ENCODE measurements at places on chromosomes 6 and 20. TPM values are rescaled to one million over a fixed set of nuclear protein-coding genes. Genes with fewer than 3 reads are reported as not detected.
A peak's percentile ranks its signal among the peaks of the same experiment; 100 is the strongest.

GRCh38 chr6:125824946-125825771 lies 34.4 kb downstream of the NCOA7 start:
- no peak overlapping the region for H3K4me3 ChIP-seq
- peaks cover 2% of the 10 kb centered on the region for H3K36me3 ChIP-seq

DNA sequence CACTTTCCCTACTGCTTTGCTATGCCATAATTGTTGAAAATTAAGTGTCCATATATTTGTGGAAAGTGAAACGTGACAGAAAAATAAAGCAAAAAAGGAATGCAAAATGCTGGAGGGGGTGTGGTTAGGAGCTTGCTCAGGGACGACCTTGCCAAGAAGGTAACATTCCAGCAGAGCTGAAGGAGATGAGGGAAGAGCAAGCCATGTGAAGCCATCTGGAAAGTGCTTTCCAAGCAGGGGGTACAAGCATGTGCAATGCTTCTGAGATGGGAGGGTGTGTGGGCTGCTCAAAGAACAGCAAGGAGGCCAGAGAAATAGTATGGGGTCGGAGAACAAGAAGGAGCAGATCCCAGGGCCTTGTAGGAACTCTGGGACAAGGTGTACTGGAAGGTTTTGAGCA lies 161.7 kb downstream of the ISM1 start:
- no peak overlapping the region for H3K27ac ChIP-seq
- no peak overlapping the region for H3K4me3 ChIP-seq
- H3K27me3 ChIP-seq: no peaks in the 10 kb centered on the region
- no peak for DNase-seq
- peaks cover 6% of the 10 kb centered on the region for H3K36me3 ChIP-seq

GRCh38 chr6:49462599-49462926 lies 490 bp downstream of the MMUT start:
- no peaks in the 10 kb centered on the region for H3K36me3 ChIP-seq
- H3K4me3 ChIP-seq: peak overlapping the region; percentile 53
- no peaks in the 10 kb centered on the region for H3K27me3 ChIP-seq
- H3K27ac ChIP-seq: peak overlapping the region; percentile 86

The IMPG1 gene
- not detected for total RNA-seq

The BANF2 gene
- not detected for total RNA-seq

The SLC26A8 gene
- 2.6 TPM for total RNA-seq

The CLPSL2 gene
- not detected for total RNA-seq
